ENCODE measurements at places on chromosomes 11 and 22.
A peak's percentile ranks its signal among the peaks of the same experiment; 100 is the strongest.

- DNase-seq, result no peak
These were observed 1.5 kb upstream of the PNPLA5 start for GRCh38 chr22:43893266-43893665.

DNA sequence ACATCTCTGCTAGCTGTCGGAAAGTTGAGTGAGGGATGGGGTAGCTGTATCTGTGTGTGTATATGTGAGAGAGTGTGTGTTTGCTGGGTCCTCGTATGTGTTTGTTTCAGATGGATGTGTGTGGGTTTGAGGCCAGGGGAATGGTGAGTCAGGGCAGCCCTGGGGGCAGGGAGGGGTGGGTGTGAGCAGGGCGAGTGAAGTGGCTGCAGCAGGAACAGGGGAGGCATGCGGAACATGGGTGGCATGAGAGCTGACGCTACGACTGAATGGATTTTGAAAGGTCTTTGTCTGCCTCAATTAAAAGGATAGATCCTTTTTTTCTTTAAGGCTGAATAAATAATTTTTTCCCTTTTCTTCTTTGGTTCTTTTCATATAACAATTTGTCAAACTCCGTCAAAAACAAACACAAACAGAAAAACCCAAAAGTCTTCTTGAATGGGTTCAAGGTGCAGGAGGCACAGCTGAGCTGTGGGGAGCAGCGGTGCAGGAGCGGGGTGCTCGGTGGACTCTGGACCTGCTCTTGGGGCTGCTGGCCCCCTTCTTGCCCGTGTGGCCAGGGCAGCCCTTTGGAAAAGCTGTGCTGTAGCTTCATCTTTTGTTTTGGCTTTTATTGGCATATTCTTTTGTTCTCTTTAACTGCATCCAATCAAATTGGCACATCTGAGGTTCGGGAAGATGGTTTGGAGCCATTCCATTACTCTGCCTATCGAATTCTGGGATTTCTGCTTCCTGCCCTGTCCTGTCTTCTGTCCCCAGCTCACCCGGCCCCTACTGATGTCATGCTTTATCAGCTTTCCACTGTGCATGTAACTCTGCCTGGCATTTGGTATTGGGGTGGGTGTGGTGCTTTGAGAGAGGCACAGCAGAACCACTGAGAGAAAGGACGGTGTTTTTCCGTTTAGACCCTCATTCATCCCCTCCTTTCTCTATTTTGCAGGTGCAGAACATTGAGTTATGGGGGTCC lies 80.1 kb downstream of the ADAMTS15 start:
- peak; percentile 31 for DNase-seq

DNA sequence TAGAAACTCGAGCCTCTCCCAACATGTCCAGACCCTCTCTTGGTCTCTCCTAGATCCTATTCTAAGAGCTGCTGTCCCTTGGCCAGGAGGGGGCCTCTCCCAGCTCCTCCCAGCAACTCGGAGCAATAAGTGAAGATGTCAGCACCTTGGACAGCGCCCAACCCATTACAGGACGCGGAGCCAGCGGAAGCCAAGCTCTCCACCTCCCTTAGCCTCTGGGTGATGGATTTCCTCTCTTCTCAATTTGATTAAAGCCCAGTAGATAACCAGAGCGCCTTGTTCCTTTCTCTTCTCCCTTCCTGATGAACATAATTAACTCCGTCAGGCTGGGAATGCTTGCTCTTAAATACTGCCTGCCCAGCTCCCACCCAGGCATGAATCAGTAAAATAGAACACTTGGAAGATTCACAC lies 26.2 kb upstream of the TPBGL start:
- DNase-seq, result peak; percentile 75

DNA sequence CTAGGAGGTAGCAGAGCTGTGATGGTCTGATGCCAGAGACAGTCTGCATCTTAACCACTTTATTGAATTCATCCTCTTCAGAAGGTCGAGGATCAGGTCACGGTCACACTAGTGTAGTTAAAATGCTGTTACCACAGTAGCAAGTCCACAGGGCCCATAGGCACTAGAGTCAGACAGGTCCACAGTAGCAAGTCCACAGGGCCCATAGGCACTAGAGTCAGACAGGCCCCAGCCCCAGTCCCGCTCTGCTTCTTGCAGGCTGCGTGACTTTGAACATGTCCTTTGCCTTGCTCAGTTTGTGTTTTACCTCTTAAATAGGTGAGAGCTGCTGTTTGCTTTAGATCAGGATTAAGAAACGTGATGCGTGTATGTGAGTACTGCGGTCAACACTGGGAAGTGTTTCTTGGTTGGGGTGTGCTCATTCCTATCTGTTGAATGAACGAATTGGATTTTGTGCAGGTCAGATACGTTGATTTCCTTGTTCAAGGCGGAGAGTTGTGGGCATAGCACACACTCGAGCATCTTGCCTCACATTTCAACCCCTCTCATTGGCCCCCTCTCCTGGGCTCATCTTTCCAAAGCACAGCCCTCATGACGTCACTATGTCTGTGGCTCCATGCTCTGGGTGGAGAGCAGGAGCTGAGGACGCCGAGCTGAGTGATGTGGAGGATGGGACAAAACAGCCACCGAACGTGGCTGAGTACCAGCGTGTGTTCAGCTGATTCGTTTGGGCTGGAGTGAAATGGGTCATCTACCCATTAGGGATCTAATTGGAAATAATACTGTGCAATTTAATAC lies 191.7 kb downstream of the TBC1D22A start:
- DNase-seq, result no peak

GRCh38 chr11:78605296-78605695 lies 30.6 kb upstream of the NARS2 start:
- DNase-seq, result no peak

- no peak for DNase-seq
These were observed 5.2 kb downstream of the USP2 start for GRCh38 chr11:119376197-119376847.

- no peak for DNase-seq
These were observed 21.2 kb downstream of the BLID start for GRCh38 chr11:122094836-122095235.

DNA sequence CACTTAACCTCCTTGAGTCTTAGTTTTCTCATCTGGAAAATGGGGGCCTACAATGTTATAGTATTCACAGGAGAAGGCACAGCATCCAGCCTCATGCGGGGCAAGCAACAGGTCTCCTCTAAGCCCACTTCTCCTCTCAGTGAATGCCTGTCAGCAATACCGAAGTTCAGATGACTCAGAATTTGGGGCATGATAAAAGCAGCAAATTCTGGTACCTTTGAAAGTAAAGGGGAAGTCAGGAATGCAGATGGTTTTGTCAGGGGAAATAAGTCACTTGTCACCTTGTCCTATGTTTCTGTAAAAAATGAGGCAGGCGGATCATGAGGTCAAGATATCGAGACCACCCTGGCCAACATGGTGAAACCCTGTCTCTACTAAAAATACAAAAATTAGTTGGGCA lies 350.2 kb downstream of the LARGE1 start:
- DNase-seq, result no peak

Measured in fibroblast of skin of abdomen (primary cell).